Activated CD4-positive, alpha-beta T cell treated with anti-CD3 and anti-CD28 coated beads, Interleukin-2, amount 10 ng/mL, durations not matched to agents 24 days and 14 days (primary cell): ENCODE measurements at places on chromosomes 3 and 15.

GRCh38 chr3:30962493-30962892, 68.0 kb upstream of the GADL1 start:
- DNase-seq: no peak

GRCh38 chr3:52080830-52081719, 24.7 kb upstream of the DUSP7 start:
- DNase-seq: no peak

DNA sequence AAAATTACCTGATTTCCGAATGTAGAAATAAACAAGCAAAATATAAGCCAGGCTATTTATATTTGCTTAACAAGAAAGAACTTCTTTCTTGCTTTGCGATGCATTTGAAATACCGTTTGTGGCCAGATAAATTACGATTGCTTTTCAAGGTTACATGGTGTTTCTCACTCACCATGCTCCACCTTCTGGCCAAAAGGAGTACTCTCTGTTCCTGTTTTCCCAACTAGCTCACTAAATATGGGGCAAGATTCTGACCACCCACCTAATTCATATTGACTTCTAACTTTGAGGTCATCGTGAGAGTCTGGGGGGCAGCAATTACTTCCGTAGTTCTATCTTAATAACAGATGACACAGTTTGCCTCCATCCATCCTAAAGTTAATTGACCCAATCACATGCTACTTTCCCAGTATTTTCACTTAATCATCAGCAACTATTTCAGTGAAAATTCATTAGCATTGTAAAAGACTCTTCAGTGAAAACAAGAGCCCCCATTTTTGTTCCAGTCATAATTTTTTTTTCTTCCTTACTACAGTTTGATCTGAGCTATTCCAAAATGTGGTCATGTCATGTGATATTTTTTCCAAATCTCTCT, 25.9 kb downstream of the ACP3 start:
- peak; percentile 73 for DNase-seq

DNA sequence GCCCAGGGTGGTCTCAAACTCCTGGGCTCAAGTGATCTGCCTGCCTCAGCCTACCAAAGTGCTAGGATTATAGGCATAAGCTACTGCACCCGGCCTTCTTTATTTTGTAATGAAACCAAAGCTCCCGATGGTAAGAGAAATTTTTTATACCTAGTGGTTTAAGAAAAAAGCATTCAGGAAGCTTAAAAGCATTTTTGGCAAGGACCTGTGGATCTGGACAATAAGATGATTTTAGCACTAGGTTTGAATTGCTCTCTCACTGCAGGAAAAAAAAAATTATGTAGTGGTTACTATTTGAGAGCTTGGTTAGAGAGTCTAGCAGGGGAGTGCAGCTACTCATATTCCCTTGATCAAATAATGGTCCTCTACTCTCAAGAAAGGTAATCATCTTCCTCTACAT, 64.9 kb upstream of the PIK3R4 start:
- no peak for DNase-seq

DNA sequence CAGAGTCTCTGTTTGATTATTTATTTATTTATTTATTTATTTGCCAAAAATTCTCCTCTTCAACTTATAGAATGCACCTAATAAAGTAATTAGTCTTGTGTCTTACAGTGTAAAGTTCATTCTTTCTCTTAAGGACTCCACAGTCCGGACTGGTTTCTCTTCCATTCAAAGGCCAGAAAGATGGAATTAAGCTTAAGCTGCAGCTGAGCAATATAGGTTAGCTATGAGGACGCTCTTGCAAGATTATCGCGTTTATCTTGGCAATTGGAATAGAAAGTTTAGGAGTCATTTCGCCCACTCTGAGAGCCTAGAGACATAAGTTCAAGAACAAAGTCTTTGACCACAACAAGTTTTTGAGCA, 15.0 kb downstream of the TAGLN3 start:
- no peak for DNase-seq

DNA sequence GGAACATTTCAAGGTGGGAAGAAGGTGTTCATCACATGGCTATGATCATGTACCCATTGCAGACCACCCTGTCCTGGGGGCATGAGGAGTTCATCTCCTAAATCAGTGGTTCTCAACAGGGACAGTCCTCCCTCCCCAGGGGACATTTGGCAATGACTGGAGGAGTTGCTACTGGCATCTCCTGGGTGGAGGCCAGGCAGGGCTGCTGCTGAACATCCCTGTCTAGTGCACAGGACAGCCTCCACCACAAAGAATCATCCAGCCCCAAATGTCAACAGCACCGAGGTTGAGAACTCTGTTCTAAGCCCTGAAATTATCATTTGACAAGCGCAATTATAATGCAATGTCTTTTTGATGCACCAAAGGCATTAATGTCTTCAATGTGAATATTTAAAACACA, 4.4 kb upstream of the DNAJB8 start:
- no peak for DNase-seq

DNA sequence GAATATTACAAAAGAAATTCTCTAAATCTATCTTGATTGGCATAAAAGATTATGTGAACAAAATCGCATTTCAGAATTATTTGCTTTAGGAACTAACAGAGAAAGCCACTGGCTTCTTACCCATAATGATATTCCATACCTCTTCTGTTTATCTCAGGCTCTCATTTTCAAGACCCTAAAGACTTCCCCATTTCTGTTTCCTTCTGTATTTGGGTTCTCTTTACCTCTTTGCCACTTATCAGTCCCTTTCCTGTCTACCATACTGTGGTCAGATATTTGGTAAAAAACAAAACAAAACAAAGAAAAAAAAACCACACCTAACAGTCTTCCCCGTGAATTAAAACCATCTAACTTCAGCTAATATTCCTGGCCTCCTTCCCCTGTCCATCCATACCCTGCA, 108.5 kb downstream of the LRRC28 start:
- no peak for DNase-seq

DNA sequence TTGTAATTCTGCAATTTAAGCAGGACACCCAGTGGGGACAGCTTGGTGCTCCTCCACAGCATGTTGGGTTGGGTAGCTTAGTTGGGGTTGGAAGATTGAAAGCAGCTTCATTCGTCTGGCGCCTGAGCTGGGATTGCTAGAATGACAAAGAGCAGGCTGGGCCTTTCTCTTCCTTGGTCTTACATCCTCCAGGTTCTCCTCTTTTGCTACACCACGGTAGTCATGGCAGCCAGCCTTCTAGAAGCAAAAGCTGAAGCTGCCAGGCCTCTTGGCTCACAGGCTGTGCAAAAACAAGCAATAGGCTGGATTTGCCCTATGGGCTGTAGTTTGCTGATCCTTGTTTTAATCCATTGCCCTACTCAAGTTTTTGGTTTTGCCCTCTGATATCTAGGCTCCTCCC, 3.2 kb upstream of the ANXA2 start:
- DNase-seq: no peak

DNA sequence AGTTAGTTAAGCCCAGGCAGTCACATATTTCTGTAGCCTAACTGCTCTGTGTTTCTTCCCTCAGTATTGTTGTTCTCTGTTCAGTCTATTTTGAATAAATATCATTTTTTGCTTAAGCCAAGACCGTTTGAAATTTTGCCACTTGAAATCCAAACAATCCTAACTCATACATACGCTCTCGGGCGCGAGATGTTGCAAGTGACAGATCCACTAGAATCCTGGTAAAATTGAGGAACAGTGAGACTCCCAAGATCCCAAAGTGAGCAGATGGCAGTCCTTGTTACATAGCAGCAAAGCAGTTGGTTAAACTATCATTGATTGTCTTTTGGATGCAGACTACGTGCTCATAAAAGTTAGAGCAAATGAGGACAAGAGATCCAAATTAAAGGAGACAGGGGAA, 625.4 kb downstream of the TBL1XR1 start:
- no peak for DNase-seq

DNA sequence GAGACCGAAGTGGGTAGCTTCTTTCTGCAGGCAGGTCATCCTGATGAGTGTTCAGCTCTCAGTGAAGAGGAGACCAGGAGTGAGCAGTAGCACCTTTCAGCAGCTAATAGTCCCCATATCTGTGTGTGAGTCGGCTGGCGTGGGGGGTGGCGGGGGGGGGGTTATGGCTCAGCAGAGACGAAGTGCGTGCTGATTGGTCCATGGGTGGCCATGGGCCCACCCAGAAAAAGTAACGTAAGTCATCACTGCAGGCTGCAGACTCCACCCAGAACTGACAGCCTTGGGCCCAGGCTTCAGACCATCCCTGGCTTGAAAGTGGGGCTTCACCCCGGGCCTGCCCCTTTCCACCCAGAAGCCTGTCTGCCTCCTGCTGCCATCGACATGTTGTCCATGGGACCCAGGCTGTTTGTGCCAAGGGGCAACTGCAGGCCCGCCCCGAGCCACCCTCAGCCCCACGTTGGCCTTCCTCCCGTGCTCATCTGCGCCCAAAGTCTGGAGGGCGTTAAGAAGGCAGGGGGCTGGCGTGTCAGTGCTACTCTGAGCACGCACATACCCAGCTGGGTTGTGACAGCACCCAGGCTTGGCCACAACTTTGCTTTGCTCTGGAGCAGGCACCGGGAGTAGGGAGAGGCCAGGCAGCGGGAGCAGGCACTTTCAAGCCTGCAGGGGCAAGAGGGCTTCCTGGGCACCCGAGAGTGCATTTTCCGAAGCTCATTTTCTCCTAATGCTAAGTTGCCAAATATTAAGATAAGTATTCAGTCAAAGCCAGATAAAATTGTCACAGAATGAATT, 511.7 kb upstream of the CDIN1 start:
- no peak for DNase-seq
